T-cell (primary cell): ENCODE measurements at places on chromosomes 7 and 10.

DNA sequence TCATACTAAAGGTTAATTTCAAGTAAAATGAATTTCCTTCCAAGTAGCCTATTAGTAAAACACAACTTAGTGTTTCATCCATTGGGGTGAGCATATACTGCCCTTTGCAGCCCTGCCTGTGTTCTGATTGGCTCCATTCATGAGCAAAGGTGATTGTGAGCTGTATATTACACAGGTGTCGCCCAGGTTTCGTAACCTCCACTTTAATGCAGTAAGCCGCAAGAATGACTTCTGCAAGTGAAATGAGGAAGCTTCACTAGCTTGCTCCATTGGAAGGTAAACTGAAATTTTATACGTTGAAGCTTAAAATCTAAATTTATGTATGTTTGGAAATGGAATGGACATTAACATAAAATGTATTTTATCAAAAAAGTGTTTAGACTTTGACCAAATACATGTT lies 24.4 kb downstream of the MTURN start:
- no peak for DNase-seq

- DNase-seq, result no peak
Measured at GRCh38 chr10:67306588-67307205, 380.9 kb downstream of the LRRTM3 start.

DNA sequence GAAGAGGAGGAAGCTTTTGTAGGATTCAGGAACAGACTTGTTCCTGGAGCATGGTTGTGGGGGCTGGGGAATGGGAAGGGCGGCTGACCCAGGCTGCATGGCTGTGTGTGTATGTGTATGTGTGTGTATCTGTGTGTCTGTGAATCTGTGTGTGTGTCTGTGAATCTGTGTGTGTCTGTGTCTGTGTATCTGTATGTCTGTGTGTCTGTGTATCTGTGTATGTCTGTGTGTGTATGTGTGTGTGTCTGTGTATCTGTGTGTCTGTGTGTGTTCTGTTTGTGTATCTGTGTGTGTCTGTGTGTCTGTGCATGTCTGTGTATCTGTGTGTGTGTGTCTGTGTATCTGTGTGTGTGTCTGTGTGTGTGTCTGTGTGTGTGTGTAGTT lies 6.6 kb upstream of the STX1A start:
- DNase-seq, result no peak

GRCh38 chr7:95925236-95925635 lies 152.9 kb downstream of the DYNC1I1 start:
- DNase-seq, result no peak

- no peak for DNase-seq
Measured at GRCh38 chr10:10967581-10968256, 50.0 kb upstream of the CELF2 start.

DNA sequence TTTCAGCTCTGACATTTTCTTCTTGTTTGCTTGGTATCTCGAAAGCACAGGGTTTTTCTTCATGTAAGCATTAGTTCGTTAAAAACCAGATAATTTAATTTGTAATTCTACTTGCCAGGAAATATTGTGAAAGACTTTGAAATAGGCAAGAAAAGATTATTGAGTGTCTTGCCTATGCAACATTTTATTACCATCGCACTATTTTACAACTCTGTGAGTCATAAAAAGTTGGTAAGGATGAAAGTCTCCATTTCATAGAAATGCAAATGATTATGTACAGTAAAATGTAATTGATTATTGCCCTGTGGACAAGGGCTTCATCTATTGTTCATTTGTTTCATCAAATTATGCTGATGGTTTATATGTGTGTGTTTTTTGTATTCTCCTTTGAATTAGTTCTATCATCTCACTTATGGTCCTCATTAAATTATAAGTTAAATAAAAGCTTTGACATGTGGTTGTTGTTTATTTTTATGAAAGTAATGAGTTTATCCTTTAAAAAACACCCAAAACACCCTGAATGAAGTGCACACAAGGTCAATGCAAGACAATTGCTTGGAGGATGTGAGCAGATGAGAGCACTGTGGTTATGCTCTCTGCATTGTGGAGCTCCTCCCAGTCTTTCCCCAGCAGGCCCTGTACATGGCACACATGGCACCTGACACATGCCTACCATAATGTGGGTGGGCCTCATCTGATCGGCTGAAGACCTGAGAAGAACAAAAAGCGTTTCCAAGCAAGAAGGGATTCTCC lies 230.8 kb downstream of the CXCL12 start:
- DNase-seq, result no peak

GRCh38 chr7:68362745-68363518 lies 1235.3 kb upstream of the AUTS2 start:
- DNase-seq, result no peak
